GM23248 (cell line): ENCODE measurements at places on chromosomes 5 and 9. TPM values are rescaled to one million over a fixed set of nuclear protein-coding genes. Genes with fewer than 3 reads are reported as not detected.

SPAAR gene
- not detected in 2 replicates for total RNA-seq

CER1 gene
- total RNA-seq: not detected in 2 replicates

PCDHB15 gene
- 2.7 and 2.8 TPM in 2 replicates for total RNA-seq

GRCh38 chr5:95281226-95281625 is 3.7 kb downstream of the MCTP1 start:
- no peaks in the 10 kb centered on the region for H3K36me3 ChIP-seq
- no peak overlapping the region for H3K4me3 ChIP-seq
- DNase-seq: peak; percentile 29
- no peak overlapping the region for H3K27ac ChIP-seq

- no peaks in the 10 kb centered on the region for H3K4me1 ChIP-seq
- DNase-seq: no peak
- no peak overlapping the region for H3K4me3 ChIP-seq
- no peaks in the 10 kb centered on the region for H3K36me3 ChIP-seq
- peaks cover 98% of the 10 kb centered on the region for H3K27me3 ChIP-seq
Observed at GRCh38 chr9:77016526-77017504, 2.6 kb upstream of the FOXB2 start.

DNA sequence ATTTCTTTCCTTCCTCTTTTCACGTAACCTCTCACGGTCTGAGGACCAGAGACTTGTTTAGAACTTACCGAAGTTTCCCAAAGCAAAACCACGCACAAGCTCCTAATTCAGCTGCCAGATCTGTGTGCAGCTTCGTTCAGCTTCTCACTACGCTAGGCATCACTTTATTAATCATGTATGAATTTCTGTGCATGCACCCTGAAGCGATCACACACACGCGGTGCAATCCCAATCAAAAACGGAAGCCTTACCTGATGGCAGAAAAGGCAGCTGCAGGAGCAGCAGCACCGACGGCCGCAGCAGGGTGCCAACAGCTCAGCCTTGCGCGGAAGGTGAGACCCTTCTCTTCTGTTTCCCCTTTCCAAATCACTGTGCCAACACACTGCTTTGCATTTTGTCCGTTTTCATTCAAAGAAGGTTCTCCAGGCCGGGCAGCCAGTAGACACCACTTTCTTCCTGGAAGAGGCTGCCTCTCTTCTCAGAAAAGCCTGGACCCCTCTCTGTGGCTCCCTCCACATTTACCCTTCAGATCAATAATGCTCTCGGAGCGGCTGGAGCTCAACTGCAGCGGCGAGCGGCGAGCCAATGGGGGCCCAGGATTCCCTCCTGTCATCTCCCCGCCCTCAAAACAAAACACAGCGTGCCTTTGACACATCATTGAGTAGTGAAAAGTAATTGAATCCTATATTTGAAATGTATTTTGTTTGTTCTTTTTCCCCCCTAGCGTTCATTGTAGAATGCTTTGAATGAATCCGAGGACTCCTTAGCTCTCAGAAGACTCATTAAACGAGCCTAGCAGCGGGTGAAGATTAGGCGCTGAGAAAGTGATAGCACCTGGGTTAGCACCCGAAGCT is at the start of gene CDH12:
Gene CDH12, minus strand, starts transcription at position 538 of the 854 bp plus-strand sequence.
- no peaks in the 10 kb centered on the region for H3K27me3 ChIP-seq
- 0 out of 2 replicates have a peak within 1 kb of the TSS, but pooled peaks have one; percentile 29 for H3K4me3 ChIP-seq
- peak; percentile 0 for DNase-seq
- no peaks in the 10 kb centered on the region for H3K36me3 ChIP-seq
- H3K4me1 ChIP-seq: no peaks in the 10 kb centered on the region

PRUNE2 gene
- 6.8 and 8.8 TPM in 2 replicates for total RNA-seq

- DNase-seq: no peak
- no peak overlapping the region for H3K4me3 ChIP-seq
- peaks cover 36% of the 10 kb centered on the region for H3K36me3 ChIP-seq
Observed at GRCh38 chr9:104758974-104759373, 5.0 kb upstream of the NIPSNAP3B start.

- no peak overlapping the region for H3K27ac ChIP-seq
- DNase-seq: no peak
- no peaks in the 10 kb centered on the region for H3K36me3 ChIP-seq
Observed at GRCh38 chr5:147712598-147712997, 69.9 kb downstream of the JAKMIP2 start.

DNA sequence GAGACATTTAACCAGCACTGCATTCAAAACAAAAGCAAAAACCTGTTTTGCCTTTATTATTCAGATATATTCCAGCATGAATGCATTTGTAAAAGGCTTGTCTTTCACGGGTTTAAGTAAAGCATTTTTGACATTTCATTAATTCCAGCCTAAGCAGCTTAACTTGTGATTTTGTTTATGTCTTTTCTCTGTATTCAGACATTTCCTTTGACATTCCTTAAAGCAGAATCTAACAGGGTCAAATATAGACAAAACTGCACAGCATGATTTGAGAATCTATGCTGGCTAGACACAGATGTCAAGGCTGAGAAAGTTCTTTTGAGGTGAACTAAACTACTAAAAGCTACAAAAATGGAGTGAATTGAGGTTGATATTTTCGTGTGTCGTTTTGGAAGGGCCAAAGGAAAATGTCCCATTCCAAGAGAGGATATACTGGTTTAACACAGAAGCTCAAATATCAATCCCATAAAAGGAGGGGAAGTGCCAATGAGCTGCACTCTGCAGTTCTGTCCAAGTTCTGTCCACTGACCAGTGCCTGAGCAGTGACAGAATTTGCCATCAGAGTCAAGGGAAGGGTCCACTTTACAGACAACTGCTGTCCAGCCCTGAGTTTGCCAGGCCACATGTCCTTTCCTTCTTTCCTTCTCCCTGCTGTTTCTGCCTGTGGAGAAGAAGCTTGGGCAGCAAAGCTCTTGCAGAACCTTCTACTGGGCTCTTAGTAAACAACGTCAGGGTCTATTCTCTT is 198.7 kb upstream of the KLF9 start:
- H3K4me3 ChIP-seq: no peak overlapping the region
- no peaks in the 10 kb centered on the region for H3K27me3 ChIP-seq
- no peaks in the 10 kb centered on the region for H3K36me3 ChIP-seq
- no peak overlapping the region for H3K27ac ChIP-seq

GRCh38 chr9:131762356-131762932 is 22.6 kb upstream of the RAPGEF1 start:
- H3K4me3 ChIP-seq: no peak overlapping the region
- peaks cover 49% of the 10 kb centered on the region for H3K27me3 ChIP-seq
- no peak overlapping the region for H3K27ac ChIP-seq
- no peaks in the 10 kb centered on the region for H3K36me3 ChIP-seq
- H3K4me1 ChIP-seq: no peaks in the 10 kb centered on the region

DNA sequence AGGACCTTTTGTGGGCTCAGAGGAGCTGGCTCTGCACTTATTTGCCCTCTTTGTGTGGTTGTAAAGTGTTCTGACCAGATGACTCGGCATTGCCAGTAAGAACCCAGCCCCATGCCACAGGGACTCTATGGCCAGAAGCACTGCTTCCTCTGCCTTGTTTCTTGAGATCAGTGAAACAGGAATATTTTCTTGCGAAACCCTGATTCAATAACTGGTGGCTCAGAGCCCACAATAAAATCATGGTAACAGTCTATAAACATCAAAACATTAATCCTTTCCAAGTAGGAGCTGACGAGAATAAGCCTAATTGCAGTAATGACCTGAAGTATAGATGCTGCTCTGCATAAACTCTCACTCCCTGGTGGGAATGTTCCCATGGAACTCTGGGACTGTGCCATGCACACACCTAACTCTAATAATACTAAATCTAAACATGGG is 344.3 kb downstream of the ZNF608 start:
- H3K4me1 ChIP-seq: peaks cover 14% of the 10 kb centered on the region
- no peak overlapping the region for H3K4me3 ChIP-seq
- H3K36me3 ChIP-seq: no peaks in the 10 kb centered on the region
- no peaks in the 10 kb centered on the region; the same call in 1 of the 2 replicates for H3K27me3 ChIP-seq

SPEF2 gene
- total RNA-seq: 3.3 and 5.3 TPM in 2 replicates

GRCh38 chr5:121090822-121091221 is 626.7 kb downstream of the PRR16 start:
- H3K27ac ChIP-seq: no peak overlapping the region
- DNase-seq: peak; percentile 2
- no peaks in the 10 kb centered on the region for H3K36me3 ChIP-seq
- H3K4me1 ChIP-seq: no peaks in the 10 kb centered on the region
- H3K27me3 ChIP-seq: no peaks in the 10 kb centered on the region
- H3K4me3 ChIP-seq: no peak overlapping the region

DNA sequence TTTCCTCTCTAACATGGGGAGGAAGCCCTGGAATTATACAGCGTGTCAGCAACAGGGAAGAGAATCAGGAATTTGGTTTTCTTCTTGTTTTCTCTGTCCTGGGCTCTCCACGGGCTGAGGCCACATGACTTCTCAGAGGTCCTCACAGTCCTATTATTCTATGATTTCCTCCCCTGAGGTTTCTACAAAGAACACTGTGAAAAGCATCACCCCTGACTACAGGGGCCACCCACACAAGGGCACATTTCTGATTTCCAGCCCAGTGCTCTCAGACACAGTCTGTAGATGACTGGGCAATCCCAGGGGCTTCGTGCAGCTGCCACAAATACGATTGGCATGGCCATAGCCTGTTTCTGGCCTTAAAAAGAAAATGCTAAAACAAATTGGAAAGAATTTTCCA is 284.9 kb downstream of the CEMIP2 start:
- no peaks in the 10 kb centered on the region for H3K36me3 ChIP-seq
- H3K4me1 ChIP-seq: no peaks in the 10 kb centered on the region; the same call in 1 of the 2 replicates
- H3K27ac ChIP-seq: no peak overlapping the region
- H3K4me3 ChIP-seq: no peak overlapping the region

GRCh38 chr9:19650312-19650711 is 138.5 kb downstream of the SLC24A2 start:
- DNase-seq: no peak
- no peaks in the 10 kb centered on the region for H3K4me1 ChIP-seq
- no peak overlapping the region for H3K27ac ChIP-seq
- H3K36me3 ChIP-seq: no peaks in the 10 kb centered on the region
- H3K4me3 ChIP-seq: no peak overlapping the region

WNK2 gene
- not detected in 2 replicates for total RNA-seq

GRCh38 chr5:121819682-121820261 is 31.9 kb upstream of the FTMT start:
- no peak overlapping the region for H3K27ac ChIP-seq
- H3K4me3 ChIP-seq: no peak overlapping the region
- no peaks in the 10 kb centered on the region for H3K36me3 ChIP-seq
- no peak for DNase-seq
- H3K4me1 ChIP-seq: no peaks in the 10 kb centered on the region

DNA sequence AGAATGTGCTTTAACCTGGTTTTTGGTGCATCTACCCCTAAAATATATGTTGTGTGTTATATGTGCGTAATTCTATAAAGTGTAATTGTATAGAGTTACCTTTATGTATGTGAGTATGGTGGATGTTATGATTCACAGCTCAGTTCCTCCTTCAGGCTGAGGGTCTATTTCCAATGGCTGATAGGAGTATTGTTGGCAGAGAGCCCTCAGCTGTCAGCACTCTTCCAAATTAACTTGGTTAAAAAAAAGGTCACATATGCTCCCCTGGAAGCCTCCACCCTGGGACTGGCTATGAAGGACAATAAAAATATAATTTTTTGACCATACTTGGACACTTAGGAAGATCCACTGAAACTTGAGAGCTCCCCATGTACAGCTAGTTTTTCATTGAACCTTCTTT is 250.4 kb upstream of the CDH12 start:
- H3K27ac ChIP-seq: no peak overlapping the region
- DNase-seq: no peak
- no peaks in the 10 kb centered on the region for H3K4me1 ChIP-seq
- no peaks in the 10 kb centered on the region for H3K27me3 ChIP-seq

DNA sequence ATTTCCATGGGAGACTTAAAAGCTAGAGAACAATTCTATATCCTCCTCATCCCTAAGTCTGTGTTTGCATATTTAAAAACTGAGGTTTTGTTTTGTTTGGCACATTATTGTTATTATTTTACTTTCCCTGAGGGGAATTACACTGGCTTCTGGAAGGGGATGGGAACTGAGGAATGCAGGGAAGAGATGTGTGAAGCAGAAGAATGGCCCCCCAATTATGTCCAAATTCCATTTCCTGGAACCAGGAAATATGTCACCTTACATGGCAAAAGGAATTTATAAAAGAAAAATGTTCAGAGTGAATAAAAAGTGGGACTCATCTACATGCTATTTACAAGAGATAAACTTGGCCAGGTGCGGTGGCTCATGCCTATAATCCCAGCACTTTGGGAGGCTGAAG is 129.8 kb downstream of the MARCHF11 start:
- no peak overlapping the region for H3K4me3 ChIP-seq
- no peaks in the 10 kb centered on the region for H3K27me3 ChIP-seq
- H3K27ac ChIP-seq: no peak overlapping the region

CDC25C gene
- total RNA-seq: 4.5 and 5.9 TPM in 2 replicates

GRCh38 chr5:108615216-108615615 is 132.5 kb upstream of the FER start:
- no peak overlapping the region for H3K4me3 ChIP-seq
- peaks cover 7% of the 10 kb centered on the region for H3K4me1 ChIP-seq
- no peak overlapping the region for H3K27ac ChIP-seq
- no peaks in the 10 kb centered on the region for H3K27me3 ChIP-seq
- DNase-seq: peak; percentile 67

GRCh38 chr5:95241-95980 is 3.4 kb downstream of the PLEKHG4B start:
- no peak for DNase-seq
- H3K4me1 ChIP-seq: no peaks in the 10 kb centered on the region
- H3K27me3 ChIP-seq: peaks cover 82% of the 10 kb centered on the region
- no peak overlapping the region for H3K4me3 ChIP-seq
- H3K27ac ChIP-seq: no peak overlapping the region

DNA sequence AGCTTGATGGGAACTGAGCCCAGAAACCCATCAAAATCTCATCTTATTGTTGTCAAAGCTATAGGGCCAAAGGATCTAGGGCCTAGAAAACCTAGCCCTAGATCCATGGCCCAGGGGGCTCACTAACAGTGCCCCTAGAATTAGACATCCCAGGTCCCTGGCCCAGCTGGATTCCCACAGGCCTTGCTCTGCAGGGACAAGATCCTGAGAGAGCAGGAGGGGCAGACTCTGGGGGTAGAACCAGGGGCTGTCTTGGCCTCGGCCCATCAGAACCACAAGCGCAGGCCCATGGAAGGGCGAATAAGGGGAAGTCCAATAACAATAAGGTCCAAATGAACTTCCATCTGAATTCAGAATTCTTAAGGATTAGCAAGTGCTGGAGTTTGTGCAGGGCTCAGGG is 69.6 kb downstream of the IL6ST start:
- H3K36me3 ChIP-seq: no peaks in the 10 kb centered on the region
- H3K4me3 ChIP-seq: no peak overlapping the region
- no peak overlapping the region for H3K27ac ChIP-seq
- H3K27me3 ChIP-seq: no peaks in the 10 kb centered on the region
- H3K4me1 ChIP-seq: no peaks in the 10 kb centered on the region

DNA sequence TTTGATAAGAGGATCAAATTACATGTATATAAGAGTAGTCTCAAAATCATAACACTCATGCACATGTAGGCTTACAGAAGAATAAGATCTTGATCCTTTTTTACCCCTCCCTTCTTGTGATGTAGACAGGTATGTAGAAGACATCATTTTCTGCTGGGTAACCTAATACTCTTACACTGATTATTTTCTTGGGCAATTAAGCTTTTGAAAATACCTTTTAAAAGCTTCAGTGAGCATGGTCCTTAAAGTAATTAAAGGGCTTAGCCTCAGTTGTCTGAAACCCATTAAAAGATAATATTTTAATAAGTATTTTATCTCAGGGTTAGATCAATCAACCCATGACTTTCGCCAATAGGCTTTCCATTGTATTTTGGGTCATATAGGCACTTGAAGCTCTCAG is 50.6 kb downstream of the ALDH1A1 start:
- no peaks in the 10 kb centered on the region for H3K4me1 ChIP-seq
- no peaks in the 10 kb centered on the region for H3K27me3 ChIP-seq
- DNase-seq: no peak
- no peak overlapping the region for H3K27ac ChIP-seq
- H3K36me3 ChIP-seq: no peaks in the 10 kb centered on the region
